A549 treated with dexamethasone at 1 μM for 4 hours (cell line): ENCODE measurements at places on chromosomes 11 and 22. TPM values are rescaled to one million over a fixed set of nuclear protein-coding genes. Genes with fewer than 3 reads are reported as not detected.

ZNF280B gene
- 1.4 to 1.9 TPM (median 1.7 TPM) in 5 replicates for total RNA-seq

VPREB1 gene
- total RNA-seq, result not detected in 5 replicates

CD3G gene
- total RNA-seq, result not detected in 5 replicates

SCGB1D2 gene
- total RNA-seq, result not detected in 5 replicates

HBB gene
- total RNA-seq, result not detected in 5 replicates

SLC25A45 gene
- 10.7 to 16.6 TPM (median 15.4 TPM) in 5 replicates for total RNA-seq

NNMT gene
- total RNA-seq, result 282 to 357 TPM (median 321 TPM) in 5 replicates

BARX2 gene
- not detected in 5 replicates for total RNA-seq

GCAT gene
- 2.6 to 4.2 TPM (median 3.4 TPM) in 5 replicates for total RNA-seq

EFCAB6 gene
- 0.39 to 0.65 TPM (median 0.52 TPM) in 5 replicates for total RNA-seq

GAS2L1 gene
- total RNA-seq, result 23.8 to 41.8 TPM (median 37.9 TPM) in 5 replicates
